ENCODE measurements at places on chromosomes 13 and 19.
A peak's percentile ranks its signal among the peaks of the same experiment; 100 is the strongest.

DNA sequence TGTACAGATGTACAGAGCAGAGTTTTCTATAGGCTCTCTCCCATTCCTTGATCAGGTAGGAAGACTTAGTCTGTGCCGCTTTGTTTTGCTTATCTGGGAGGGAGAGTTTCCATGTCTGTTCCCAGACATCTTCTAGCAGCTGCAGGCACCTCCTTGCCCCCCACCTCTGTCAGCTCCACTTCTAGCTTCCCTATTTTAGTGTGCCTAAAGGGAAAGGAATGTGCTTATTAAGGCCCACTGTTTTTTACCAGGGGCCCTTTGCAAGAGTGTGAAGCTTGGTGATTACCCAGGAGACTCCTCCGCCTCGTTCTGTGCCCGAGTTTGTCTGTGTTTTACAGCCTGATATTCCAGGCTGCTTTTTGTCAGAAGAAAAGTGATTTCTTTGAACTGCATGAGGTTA lies 1984.4 kb downstream of the OLFM4 start:
- DNase-seq: no peak

DNA sequence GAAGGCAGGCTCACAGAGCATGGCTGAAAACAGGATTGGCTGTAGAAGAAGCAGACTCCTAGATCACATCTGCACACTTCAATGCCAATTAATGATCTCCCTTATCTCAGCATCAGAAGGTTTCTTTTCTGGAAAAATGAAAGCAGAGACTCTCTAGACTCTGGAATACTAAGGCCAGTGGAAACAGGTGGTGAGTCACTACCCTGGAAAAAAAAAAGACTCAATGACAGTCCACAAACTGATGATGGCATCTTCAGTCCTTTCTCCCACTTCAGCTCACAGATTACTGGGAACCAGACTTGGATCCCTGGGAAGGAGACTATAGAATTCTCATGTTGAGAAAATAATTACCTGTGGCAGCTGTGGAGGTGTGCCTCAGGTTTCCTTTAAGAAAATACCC lies 47.5 kb upstream of the MBNL2 start:
- no peak for DNase-seq

- DNase-seq: no peak
Observed at GRCh38 chr13:43072394-43072793, 49.0 kb downstream of the DNAJC15 start.

DNA sequence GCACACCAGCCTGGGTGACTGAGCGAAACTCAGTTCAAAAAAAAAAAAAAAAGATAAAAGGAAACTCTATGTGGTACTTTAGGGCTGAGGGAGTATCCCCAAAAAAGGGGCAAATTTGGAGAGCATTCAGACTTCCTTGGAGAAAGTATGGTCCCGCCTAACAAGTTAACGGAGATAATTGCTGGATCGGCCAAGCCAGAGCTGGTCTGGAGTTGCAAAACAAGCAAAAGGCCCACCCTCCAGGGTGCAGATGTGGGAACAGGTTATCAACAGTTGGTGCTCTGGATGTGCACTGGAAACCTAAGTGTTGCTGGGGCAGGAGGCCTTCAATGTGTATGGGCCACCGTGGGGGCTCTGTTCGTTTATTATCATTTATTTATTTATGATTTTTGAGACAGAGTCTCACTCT lies 2.8 kb downstream of the IQCN start:
- no peak for DNase-seq

DNA sequence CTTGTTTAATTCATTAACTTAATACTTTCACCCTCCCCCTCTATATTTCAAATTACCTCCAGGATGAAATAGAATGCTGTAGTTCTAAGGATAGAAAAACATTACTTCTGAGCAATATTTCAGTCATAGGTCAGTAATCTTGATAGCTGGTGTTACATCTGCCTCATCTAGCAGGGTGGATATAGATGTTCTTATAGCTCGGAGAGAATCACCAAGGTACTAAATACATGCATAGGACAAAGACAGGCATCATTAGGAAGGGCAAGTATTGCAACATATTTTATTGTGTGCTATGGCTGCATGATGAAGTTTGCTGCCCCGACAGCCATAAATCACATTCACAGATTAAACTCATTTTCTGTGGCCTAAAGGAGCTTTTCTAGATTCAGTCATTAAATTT lies 601.0 kb downstream of the FGF9 start:
- no peak for DNase-seq

- DNase-seq: no peak
Observed at GRCh38 chr13:28379371-28380083, 115.4 kb downstream of the FLT1 start.

GRCh38 chr13:46871557-46871956 lies 25.3 kb downstream of the HTR2A start:
- no peak for DNase-seq

GRCh38 chr13:113607056-113607888 lies 22.7 kb downstream of the TFDP1 start:
- DNase-seq: no peak

DNA sequence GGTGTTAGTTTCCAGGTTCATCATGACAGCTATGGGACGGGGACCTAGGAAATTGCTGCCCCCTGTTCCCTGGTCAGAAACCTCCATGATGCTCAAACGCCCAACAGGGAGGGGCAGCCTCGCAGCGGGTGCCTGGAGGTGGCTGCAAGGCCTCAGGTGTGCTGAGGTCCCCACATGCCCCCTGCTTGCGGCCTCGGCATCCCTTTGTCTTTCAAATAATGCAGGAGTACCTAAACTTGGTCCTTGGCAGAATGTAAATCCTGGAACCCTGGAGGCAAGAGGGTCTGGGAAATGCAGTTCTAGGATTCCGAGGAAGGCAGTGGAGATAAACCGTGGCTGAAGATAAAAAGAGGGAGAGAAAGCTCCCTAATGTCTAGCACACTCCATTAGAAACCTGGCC lies 52.4 kb downstream of the SKA3 start:
- no peak for DNase-seq

DNA sequence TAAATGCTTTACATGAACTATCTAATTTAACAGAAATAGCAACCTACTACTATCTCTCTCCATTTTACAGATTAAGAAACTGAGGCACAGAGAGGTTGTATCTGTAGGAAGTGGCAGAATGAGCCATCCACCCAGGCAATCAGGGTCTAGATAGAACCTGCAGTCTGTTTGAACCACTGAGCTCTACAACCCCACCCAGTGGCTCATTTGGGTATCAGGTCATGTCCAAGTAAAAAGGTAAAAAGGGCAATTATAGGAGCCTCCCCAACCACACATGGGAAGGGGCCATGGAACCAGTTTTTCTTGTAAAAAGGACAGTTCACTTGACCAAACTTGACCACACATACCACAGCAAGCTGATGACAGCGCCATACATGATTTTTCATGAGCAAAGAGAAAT lies 92.9 kb upstream of the SGCG start:
- peak; percentile 1 for DNase-seq

DNA sequence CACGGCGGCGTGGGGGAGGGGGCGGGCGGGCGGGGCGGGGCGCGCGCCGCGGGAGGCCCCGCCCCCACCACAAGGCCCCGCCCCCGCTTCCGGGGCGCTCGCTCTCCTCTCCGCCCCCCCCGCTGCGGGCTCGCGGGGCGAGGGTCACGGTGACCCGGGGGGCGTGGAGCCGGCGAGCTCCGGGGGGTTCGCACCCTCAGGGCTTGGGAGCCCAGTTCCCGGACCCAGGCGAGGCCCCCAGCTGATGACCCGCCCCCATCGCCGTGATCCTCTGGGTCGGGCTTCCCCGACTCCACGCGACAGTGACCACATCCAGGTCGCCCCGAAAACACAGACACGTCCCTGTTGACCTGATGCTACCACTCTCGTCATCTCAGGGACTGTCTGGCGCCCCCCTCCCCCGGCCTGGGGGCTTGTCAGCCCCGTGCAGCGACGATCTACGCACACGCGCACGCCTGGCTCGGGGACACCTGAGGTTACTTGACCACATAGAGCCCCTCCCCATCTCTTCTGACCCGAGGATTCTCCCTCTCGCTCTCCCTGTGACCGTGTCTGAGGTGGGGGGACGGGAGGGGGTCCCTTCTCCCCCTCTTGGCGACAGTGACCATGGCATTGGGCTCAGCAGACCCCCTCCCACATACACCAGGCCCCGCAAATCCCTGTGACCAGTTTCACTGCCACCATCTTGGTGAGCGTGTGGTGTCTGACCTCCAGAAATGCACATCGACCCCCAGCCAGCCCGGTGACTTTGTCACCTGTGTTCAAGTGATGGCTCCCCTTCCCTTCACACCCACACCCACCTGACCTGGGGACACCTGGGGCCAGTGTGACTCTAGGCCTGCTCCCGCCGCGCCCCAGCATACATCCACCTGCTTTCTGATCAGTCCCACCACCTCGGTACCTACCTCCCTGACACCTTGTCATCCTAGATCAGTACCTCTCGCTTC lies 670 bp downstream of the MAP2K7 start:
- peak; percentile 32 for DNase-seq

DNA sequence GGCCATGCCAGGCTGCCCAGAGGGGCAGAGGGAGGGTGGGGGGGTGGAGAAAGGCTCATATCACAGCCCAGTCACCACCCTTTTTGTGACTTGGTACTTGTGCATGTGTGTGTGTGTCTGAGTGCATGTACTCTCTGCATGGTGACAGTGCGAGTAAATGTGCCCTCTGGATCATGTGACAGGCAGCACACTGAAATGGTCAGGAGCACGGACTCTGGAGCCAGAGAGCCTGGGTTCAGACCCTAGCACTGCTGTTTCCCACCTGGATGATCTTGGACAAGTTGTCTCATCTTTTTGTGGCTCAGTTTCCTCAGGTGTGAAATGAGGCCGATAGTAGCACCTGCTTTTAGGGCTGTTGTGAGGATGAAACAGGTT lies 2.0 kb downstream of the CIC start:
- DNase-seq: no peak

DNA sequence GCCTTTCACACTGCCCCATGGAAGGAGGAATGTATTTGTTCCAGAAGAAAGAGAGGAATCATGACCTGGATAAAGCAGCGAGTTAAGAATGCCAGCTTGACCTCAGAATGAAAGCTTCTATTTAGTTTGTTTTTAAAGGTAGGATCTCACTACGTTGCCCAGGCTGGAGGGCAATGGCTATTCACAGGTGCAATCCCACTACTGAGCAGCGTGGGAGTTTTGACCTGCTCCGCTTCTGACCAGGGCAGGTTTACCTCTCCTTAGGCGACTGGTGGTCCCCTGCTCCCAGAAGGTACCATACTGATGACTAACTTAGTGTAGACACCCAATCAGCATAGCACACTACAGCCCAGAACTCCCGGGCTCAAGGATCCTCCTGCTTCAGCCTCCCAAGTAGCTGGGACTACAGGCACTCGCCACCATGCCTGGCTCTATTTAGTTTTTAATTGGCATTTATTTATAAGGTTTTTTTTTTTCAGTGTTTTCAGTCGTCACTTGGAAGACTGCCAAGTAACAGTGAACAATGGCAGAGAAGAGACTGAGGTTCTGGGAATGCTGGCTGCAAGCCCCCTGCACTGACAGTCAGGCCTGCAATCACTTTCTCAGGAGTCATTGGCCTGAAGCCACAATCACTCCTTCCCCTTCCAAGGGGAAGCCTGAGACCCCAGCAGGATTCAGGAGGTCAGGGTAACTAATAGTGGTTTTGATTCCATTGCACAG lies 73.1 kb downstream of the EPS15L1 start:
- no peak for DNase-seq

DNA sequence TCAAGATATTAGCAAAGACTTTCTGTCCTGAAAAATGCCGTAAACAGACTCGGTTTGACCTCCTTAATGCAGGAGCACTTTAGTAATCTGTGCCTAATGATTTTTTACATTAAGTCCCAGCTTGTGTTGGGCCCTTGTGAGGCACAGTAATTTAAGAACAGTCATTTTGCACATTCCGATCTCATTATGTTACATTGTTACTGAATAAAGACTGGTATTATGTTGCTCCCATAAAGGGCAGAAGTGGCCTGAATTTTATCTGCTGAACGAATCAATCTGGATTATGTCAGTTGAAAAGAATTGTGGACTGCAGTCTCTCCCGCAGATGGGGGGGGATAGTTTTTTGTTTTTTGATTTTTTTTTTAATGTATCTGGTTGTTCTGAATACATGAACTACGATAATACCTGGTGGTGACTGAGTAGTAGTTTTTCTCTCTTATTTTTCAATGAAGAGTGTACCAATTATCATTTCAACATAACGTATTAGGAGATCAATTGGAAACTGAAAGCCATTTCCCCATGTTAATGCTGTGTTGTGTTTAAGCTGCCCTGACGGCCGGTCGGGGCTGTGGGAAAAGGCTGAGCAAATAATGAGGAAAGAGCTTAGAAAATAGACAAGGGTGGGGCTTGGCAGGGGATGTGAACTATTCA lies 290.2 kb downstream of the ZNF536 start:
- DNase-seq: no peak

- no peak for DNase-seq
Observed at GRCh38 chr13:114013336-114013735, 39.5 kb upstream of the C13orf46 start.

GRCh38 chr19:18453269-18454024 lies 15.5 kb upstream of the ISYNA1 start:
- no peak for DNase-seq

GRCh38 chr19:43526884-43527859 lies at the start of gene ETHE1:
TSS of gene ETHE1 (minus strand) at chr19:43527201. CDS start at chr19:43527177, 24 bp downstream.
- peak; percentile 72 for DNase-seq

GRCh38 chr19:54677217-54677616 lies 14.4 kb downstream of the LILRB4 start:
- no peak for DNase-seq

DNA sequence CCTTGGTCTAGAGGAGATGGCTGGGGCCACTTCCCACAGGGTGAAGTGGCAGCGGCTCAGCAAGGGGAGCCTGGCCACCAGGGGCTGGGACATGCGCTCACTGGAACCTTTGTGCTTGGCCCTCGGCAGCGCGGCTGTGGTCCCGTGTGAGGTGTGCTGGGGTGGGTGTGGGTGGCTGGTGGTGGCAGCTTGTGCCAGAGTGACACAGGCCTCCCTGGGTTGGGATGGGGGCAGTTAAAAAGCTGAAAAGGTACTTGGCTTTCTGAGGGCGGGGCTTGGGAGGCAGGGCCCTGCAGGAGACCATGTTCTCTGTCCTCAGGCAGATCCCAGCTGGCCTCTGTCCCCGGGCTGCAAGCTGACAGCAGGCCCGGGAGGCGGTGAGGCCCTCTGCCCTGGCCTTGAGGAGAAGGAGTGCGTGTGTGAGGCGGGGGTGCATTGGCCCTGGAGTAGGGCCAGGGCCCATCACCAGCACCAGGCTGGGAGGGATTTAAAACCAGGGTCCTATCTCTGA lies 17.3 kb downstream of the MPND start:
- no peak for DNase-seq

DNA sequence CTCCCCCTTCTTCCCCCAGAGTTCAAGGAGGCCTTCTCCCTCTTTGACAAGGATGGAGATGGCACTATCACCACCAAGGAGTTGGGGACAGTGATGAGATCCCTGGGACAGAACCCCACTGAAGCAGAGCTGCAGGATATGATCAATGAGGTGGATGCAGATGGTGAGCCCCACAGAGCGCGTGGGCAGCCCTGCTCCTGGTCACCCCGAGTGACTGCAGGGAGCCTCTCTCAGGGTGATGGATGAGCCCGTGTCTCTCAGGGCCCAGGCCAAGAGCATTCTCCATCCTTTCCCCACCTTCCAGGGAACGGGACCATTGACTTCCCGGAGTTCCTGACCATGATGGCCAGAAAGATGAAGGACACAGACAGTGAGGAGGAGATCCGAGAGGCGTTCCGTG lies 7.0 kb downstream of the CALM3 start:
- no peak for DNase-seq

Measured in stimulated activated CD4-positive, alpha-beta T cell treated with anti-CD3 and anti-CD28 coated beads, Interleukin-4, amount 100 ng/mL, for 48 hours (primary cell).